Kidney (tissue), 22 donors: ENCODE measurements at places on chromosomes 7 and 10.

DNA sequence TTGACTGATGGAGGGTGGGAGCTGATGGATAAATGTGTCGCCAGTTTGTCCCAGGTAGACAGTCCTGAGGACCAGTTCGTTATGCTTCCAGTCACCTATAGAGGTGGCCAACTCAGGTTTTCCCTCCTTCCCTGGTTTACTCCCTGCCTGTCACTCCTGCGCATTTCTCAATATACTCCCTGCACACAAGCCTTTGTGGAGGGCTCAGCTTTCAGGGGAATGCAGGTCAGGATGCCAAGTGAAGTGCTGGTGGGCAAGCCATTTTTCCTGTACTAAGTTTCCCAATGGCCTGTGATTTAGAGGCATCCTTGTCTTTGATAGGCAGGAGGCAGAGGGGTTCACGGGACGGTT lies 473.5 kb upstream of the ZMIZ1 start:
- peak; percentile 23 for DNase-seq

GRCh38 chr7:105014693-105015389 lies 836 bp downstream of the KMT2E start:
- DNase-seq = peak; percentile 64

DNA sequence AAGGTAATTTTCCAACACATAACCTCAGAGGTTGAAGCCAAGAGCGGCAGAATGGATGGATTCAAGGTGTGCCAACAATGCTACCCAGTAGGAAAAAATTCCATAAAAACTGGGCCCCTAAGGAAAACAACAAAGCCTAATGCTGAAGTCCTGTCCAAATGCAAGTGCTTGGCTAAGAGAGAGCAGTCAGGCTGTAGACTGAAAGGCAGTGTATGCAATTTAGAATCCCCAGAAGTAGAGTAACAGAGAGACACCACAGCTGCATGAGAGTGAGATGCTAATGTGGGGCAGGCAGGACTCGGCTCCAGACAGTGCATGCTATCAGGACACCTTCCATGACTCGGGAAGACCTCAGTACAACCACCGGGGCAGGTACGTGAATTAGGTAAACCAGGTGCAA lies 124.5 kb downstream of the ZFAND4 start:
- no peak for DNase-seq

DNA sequence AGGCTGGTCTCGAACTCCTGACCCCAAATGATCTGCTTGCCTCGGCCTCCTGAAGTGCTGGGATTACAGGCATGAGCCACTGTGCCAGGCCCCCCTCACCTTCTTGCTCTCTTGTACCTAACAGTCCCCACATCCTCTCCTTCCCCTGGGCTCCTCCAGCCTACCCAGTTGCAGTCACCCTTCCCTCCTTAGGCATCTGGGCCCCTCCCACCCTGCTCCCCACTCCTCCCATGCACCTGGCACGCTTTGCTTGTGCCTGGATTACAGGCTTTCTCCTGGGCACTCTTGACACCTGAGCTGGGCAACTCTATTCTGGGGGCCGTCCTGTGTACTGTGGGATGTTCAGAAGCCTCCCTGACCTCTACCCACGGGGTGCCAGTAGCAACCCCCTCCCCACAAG lies 3.0 kb downstream of the CLDN15 start:
- DNase-seq = no peak

- no peak for DNase-seq
Measured at GRCh38 chr10:3485057-3485686, 299.8 kb downstream of the KLF6 start.

DNA sequence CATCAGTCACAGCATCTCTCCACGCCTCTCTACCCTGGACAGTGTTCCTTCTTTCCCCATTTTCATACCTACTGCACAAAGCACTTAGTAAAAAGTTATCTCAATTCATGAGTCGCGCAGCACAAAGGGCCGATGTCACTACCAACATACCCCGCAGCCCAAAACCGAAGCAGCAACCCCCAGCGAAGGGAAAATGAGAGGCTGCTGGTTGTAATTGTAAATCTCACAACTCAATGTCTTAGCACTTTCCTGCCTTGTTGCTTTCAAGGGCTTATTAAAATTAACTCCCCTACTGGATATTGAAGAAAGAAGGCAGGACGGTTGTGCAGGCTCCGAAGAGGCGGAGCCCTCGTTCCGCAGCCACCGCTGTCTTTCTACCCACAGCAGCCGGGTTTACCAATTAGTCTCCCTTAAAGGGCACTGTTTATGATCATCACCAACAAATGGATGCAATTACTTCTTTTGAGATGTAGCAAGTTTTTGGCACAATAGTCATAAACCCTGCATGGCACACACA lies 6.5 kb downstream of the DIP2C start:
- DNase-seq = no peak
